ENCODE measurements at places on chromosomes 12 and 14. TPM values are rescaled to one million over a fixed set of nuclear protein-coding genes. Genes with fewer than 3 reads are reported as not detected.

GPR135 gene
- 1.7 TPM for total RNA-seq

- DNase-seq, result no peak
These were observed 36.8 kb upstream of the G2E3 start for GRCh38 chr14:30521899-30522736.

DNA sequence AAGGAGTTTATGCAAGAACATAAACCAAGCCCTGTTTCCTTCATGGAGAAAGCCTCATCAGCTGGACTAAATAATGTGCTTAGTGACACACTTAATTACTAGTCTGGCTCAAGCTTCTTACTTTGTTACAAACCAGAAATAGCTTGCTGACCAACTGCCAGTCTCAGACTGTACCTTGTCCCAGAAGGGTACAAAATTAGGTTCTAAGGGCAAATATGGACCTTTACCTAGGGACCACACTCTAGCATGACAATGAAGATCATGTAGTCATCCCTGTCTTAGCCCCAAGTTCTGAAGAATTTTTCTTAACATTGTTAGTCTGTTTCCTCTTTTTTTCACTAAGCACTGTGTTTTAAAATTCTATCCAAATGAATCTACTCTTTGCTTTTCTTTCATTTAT, 2.2 kb downstream of the AMN1 start:
- DNase-seq, result no peak

DNA sequence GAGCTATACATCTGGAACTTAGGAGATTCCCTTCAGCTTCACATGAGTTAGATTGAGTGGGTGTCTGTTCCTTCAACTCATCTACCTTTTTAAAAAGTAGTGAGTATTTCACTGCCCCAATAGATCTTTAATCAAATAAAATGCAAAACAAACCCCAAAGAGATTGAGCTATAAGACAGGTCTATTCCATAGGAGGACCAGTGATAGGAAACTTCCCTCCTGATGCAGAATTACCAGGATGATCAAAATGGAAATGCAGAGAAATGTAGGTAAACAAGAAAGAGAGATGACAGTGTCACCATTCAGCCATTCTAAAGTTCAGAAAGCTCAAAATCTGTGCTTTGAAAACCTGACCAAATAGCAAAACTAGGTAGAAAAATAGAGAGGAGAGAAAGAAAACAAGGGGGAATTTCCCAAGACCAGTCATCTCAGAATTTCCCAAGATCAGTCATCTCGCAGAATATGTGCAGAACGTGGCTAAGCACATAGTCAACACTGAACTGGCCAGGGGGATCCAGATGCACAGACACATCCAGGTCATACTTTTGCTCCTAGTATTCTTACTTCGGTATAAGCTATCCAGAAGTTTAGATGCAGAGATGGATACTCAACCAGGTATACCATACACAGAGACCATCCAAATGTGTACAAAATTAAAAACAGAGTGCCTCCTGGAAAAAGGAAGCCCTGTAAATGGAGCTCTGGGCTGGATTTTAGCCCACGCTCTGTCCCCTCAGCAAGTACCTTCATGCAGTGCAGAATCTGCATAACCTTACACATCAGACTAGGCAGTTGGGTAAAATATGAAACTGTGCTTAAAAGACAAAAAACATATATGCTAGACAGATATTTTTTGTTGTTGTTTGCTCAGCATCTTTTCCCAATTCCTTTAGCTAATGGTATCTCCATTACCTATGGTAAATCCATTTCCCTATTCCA, 27.4 kb downstream of the SLC41A2 start:
- DNase-seq, result no peak

DNA sequence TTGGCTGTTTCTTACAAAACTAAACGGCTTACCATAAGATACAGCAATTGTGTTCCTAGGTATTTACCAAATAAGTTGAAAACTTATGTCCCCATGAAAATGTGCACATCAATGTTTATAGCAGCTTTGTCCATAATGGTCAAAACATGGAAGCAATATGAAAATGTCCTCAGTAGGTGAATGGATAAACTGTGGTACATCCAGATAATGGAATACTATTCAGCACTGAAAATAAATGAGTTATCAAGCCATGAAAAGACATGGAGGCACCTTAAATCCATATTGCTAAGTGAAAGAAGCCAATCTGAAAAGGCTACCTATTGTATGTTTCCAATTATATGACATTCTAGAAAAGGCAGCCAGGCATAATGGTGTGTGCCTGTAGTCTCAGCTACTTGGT, 40.7 kb downstream of the CFL2 start:
- DNase-seq, result no peak

- DNase-seq, result no peak
These were observed 31.2 kb downstream of the CCDC59 start for GRCh38 chr12:82326905-82327503.

GRCh38 chr14:50892255-50892654, 20.4 kb downstream of the ABHD12B start:
- no peak for DNase-seq
